Sigmoid colon (tissue), 7 donors: ENCODE measurements at places on chromosomes 11 and 22. TPM values are rescaled to one million over a fixed set of nuclear protein-coding genes. Genes with fewer than 3 reads are reported as not detected.

- H3K27me3 ChIP-seq = no peaks in the 10 kb centered on the region
- no peaks in the 10 kb centered on the region for H3K36me3 ChIP-seq
- H3K4me1 ChIP-seq = no peaks in the 10 kb centered on the region
- no peak overlapping the region for H3K27ac ChIP-seq
- no peak for DNase-seq
These were observed 175.4 kb downstream of the CTTN start for GRCh38 chr11:70573701-70574151.

- no peaks in the 10 kb centered on the region for H3K4me1 ChIP-seq
- H3K27me3 ChIP-seq = no peaks in the 10 kb centered on the region
- H3K36me3 ChIP-seq = peaks cover 8% of the 10 kb centered on the region
- DNase-seq = no peak
These were observed 7.9 kb downstream of the AIP start for GRCh38 chr11:67490727-67491065.

DNA sequence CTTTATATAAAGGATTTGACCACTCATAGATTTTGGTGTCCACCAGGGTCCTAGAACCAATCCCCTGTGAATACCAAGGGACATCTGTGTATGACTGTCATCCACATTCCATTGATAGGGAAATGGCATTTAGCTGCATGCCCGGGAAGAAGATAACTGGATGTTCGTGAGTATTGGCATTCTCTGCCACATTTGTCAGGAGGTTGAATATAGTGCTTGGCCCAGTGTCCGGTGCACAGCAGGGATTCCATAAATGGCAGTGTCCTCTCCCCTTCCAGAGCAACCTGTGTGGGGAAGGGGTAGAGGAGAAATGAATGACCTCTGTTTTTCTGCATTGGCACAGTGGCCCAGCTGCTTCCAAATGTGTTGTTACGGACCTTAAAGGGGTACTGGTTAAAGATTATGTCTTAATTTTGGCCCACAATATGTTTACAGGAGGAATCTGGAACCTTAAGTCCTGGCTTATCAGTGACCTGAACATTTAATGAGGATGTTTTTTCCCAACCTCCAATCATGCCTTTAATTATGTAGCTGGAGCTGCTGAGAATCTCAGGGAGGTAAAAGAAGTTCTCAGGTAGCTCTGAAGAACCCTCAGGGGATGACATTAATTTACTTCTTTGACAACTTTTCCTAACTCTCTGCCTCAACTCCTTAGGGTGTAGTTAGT, 33.6 kb upstream of the OR4B1 start:
- H3K36me3 ChIP-seq = no peaks in the 10 kb centered on the region
- no peaks in the 10 kb centered on the region for H3K27me3 ChIP-seq
- H3K4me1 ChIP-seq = no peaks in the 10 kb centered on the region
- H3K4me3 ChIP-seq = no peak overlapping the region
- no peak for DNase-seq
- no peak overlapping the region for H3K27ac ChIP-seq

GGTLC3 gene
- not detected for total RNA-seq

KLHL35 gene
- total RNA-seq = not detected

GRCh38 chr11:115900111-115900510, 395.9 kb upstream of the CADM1 start:
- H3K4me1 ChIP-seq = no peaks in the 10 kb centered on the region
- H3K36me3 ChIP-seq = no peaks in the 10 kb centered on the region
- H3K4me3 ChIP-seq = no peak overlapping the region
- DNase-seq = no peak

DNA sequence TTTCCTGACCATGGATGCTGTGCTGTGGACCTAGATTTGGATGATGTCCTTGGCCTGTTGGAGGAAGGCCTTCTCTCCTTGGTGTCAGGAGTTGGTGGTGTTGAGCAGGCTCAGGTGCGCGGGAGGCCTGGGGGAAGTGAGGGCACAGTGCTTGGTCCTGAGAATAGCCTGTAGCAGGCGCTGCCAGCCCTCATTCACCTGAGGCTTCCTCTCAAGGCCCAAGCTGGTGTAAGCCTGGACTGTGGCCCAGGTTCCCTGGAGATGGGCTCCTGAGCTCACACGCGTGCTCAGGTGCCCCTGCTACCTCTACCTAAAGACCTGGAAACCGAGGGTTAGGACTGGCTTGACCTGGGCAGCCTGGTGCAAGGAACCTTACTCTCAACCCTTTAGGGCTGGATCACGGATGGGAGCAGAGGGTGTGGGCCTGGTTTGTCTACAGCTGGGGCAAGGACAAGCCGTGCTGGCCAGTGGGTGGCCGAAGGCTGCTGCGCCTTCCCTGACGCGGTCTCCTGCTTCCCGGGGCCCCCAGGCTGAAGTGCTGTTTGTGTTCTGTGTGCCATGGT, 7.8 kb upstream of the GRAMD4 start:
- no peak overlapping the region for H3K27ac ChIP-seq
- peaks cover 18% of the 10 kb centered on the region for H3K4me1 ChIP-seq
- H3K36me3 ChIP-seq = no peaks in the 10 kb centered on the region
- no peak for DNase-seq
- H3K4me3 ChIP-seq = no peak overlapping the region
- H3K27me3 ChIP-seq = no peaks in the 10 kb centered on the region

MGAT3 gene
- 0.99 TPM for total RNA-seq

DNA sequence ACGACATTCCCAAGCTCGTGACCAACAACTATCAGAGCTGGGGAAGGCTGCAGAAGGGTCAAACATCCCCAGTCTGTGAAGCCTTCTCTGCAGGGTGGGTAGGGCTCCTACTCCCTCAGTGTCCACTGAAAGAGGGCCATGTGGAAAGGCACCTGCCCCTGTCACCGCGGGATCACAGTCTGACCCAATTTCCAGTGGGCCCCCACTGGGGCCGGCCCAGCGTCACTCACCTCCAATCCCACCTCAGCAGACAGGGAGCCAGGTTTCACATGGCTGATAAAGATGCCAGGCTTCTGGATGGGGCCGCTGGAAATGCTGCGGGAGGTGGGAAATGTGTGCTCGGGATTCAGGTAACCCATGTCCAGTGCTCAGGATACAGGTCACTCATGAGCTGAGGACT, 20.0 kb downstream of the USH1C start:
- H3K27me3 ChIP-seq = no peaks in the 10 kb centered on the region
- no peak overlapping the region for H3K4me3 ChIP-seq
- H3K4me1 ChIP-seq = no peaks in the 10 kb centered on the region
- H3K27ac ChIP-seq = no peak overlapping the region
- H3K36me3 ChIP-seq = no peaks in the 10 kb centered on the region

DNA sequence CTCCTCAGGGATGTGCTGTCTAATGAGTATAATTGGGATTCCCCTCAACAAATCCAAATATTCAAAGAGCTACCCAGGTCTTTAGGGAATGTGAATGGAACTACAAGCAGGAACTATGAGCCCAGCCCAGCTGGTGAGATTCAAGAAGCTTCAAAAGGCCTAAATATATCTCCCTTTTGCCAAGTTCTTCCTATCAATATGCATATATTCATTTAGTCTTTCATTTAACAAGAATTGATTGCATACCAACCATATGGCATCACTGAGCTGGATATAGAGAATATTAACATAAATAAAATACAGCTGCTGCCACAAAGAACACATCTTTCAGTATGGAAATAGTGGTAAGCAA, 58.9 kb upstream of the PRSS23 start:
- no peaks in the 10 kb centered on the region for H3K4me1 ChIP-seq
- no peak for DNase-seq
- H3K36me3 ChIP-seq = no peaks in the 10 kb centered on the region
- H3K27me3 ChIP-seq = no peaks in the 10 kb centered on the region

DNA sequence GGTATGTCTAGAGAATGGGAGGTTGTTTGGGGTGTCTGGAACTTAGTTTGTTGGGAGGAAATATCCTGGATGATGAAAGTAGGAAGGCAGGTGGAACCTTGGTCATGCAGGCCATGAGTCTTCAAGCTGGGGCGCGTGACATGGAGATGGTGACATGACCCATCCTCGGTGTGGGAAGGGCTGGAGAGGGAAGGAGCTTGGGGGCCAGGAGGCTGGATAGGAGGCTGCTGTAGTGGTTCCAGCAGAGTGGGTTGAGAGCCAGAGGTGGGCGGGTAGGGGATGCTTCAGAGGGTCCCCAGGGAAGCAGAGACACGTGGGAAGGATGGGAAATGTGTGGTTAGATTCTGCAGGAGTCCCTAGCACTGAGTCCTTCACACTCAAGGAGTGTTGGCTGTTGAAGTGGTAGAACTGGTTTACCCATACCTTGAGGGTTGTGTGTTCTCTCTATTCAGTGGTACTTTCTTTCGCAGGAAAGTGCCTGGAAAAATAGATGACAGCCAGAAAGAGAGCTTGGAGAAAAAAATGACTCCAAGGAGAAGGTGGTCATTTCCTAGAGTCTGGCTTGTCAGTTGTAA, 56.8 kb downstream of the LDLRAD3 start:
- H3K4me1 ChIP-seq = no peaks in the 10 kb centered on the region
- no peaks in the 10 kb centered on the region for H3K36me3 ChIP-seq
- no peak overlapping the region for H3K27ac ChIP-seq

DNA sequence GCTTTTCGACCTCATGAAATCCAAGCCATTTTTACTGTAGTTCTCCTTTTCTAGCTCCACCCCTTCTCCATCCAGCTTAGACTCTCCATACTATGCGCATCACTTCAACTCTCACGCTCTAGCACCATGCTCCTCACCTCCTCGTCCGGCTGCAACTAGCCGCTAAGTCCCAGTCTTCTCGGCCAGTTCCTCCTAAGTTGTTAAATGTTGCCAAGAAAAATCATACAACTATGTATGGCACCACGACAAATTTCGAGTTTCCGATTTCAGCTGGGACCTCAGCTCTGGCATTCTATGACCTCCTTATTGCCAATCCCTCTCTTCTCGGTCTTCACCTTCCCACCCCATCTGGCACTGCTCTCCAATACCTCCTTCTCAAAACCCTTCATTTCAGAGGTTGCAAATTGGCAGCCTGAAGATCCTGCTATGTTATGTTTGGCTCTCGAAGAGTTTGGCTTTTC, 1.0 kb downstream of the ZNF70 start:
- no peak overlapping the region for H3K4me3 ChIP-seq
- H3K36me3 ChIP-seq = peaks cover 4% of the 10 kb centered on the region
- peaks cover 17% of the 10 kb centered on the region for H3K4me1 ChIP-seq
- H3K27ac ChIP-seq = no peak overlapping the region
- no peak for DNase-seq

- H3K4me3 ChIP-seq = peak overlapping the region; percentile 15
- peak overlapping the region; percentile 69 for H3K27ac ChIP-seq
- peak; percentile 69 for DNase-seq
- H3K4me1 ChIP-seq = no peaks in the 10 kb centered on the region
These were observed 176.5 kb downstream of the TRPC6 start for GRCh38 chr11:101407324-101407723.

GRCh38 chr11:9207229-9207628, 57.9 kb downstream of the DENND5A start:
- H3K27me3 ChIP-seq = no peaks in the 10 kb centered on the region
- H3K4me3 ChIP-seq = no peak overlapping the region
- no peak overlapping the region for H3K27ac ChIP-seq

DLAT gene
- total RNA-seq = 34.6 TPM

- DNase-seq = no peak
- peaks cover 3% of the 10 kb centered on the region for H3K27me3 ChIP-seq
- no peak overlapping the region for H3K4me3 ChIP-seq
- no peaks in the 10 kb centered on the region for H3K36me3 ChIP-seq
- no peaks in the 10 kb centered on the region for H3K4me1 ChIP-seq
- no peak overlapping the region for H3K27ac ChIP-seq
These were observed 32.9 kb downstream of the TST start for GRCh38 chr22:36986242-36986821.

RFPL3 gene
- not detected for total RNA-seq

TRIM64C gene
- not detected for total RNA-seq

DNA sequence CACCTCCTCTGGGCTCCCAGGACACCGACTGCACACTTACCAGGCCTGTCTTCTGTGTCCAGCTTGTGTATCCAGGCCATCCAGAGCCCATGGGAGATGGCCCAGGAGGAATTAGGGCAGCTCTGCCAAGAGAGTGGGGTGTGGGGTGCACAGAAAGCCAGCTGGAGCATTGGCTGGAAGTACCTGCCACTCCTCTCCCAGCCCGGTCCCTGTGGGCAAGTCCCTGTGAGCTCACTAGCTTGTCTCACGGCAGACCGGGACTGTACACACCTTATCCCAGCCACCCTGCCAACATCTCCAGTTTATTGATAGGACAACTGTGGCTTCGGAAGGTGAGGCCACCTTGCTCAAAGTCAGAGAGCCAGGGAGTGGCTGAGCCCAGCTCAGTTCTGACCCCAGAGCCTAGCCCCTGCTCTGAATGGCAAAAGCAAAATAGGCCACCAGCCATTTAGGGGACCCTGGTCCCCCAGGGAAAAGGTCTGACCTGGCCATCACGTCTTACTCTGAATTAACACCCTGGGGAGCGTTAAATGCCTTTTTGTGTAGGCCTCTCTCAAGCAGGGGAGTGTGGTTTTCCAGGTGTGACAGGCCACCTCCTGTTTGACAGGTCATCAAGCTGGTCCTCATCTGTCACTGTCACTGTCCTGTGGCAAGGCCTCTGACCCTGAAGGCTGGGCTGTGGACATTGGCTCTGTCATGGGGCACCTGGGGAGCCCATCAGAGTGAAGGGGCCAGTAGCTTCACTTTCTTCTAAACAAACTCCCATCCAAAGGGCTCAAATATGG, 15.1 kb downstream of the UQCR10 start:
- no peak for DNase-seq
- H3K4me1 ChIP-seq = peaks cover 23% of the 10 kb centered on the region
- H3K27ac ChIP-seq = peak overlapping the region; percentile 14
- H3K27me3 ChIP-seq = no peaks in the 10 kb centered on the region
- no peaks in the 10 kb centered on the region for H3K36me3 ChIP-seq

GRCh38 chr11:75925785-75926164, 110.8 kb downstream of the UVRAG start:
- no peaks in the 10 kb centered on the region for H3K27me3 ChIP-seq
- H3K4me1 ChIP-seq = no peaks in the 10 kb centered on the region
- DNase-seq = no peak
- H3K36me3 ChIP-seq = no peaks in the 10 kb centered on the region
- H3K4me3 ChIP-seq = no peak overlapping the region

- DNase-seq = no peak
- H3K27me3 ChIP-seq = no peaks in the 10 kb centered on the region
These were observed 217.5 kb upstream of the E2F8 start for GRCh38 chr11:19458231-19458630.

DNA sequence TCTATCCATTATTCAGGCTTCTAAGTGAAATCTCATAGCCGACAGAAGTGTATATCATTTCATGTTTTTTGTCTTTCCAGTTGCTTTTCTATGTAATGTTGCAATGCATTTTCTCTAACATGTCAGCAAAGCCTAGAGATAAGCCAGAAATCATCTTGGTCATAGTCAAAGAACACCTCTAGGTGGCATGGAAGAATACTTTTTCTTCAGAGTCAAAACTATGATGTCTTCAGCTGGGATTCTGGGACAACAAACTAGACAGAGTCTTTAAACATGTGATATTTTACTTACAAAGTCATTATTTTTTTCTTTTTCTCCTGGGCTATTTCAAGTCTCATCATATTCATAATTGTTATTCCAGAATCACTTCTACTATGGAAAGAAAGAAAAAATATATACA, 4.4 kb downstream of the GAS2 start:
- peaks cover 5% of the 10 kb centered on the region for H3K27me3 ChIP-seq
- peaks cover 13% of the 10 kb centered on the region for H3K4me1 ChIP-seq
- H3K27ac ChIP-seq = no peak overlapping the region
- no peak for DNase-seq
- H3K36me3 ChIP-seq = no peaks in the 10 kb centered on the region
- no peak overlapping the region for H3K4me3 ChIP-seq
